ENCODE measurements at places on chromosomes 13 and 19.

DNA sequence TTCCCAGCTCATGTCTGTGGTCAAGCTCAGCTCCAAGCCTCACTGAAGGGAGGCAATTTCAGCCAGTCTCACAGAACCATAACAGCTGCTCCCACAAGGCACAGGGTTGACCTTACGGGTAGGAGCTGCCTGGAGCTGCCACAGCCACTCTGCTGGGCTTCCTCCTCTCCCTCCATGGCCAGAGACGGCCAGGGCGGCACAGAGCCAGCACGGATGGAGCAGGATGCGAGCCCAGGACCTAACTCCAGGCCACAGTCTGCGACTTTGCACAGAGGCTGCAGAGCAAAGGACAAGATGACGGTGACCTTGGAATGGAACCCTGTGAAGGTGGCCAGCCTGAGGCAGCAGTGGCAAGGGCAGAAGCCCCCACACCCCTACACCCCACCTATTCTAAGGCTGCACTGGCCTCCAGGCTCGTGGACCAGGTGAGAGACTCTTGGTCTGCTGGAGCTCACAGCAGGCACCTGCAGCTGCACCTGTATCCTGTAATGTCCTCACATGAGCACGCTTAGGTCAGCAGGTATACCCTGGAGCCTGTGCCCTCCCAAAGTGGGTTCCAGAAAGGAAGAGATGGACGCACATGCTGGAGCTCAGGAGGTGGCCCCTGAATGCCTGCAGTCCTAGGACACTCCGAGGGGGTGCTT lies 29.6 kb downstream of the ADPRHL1 start:
- no peak for DNase-seq

DNA sequence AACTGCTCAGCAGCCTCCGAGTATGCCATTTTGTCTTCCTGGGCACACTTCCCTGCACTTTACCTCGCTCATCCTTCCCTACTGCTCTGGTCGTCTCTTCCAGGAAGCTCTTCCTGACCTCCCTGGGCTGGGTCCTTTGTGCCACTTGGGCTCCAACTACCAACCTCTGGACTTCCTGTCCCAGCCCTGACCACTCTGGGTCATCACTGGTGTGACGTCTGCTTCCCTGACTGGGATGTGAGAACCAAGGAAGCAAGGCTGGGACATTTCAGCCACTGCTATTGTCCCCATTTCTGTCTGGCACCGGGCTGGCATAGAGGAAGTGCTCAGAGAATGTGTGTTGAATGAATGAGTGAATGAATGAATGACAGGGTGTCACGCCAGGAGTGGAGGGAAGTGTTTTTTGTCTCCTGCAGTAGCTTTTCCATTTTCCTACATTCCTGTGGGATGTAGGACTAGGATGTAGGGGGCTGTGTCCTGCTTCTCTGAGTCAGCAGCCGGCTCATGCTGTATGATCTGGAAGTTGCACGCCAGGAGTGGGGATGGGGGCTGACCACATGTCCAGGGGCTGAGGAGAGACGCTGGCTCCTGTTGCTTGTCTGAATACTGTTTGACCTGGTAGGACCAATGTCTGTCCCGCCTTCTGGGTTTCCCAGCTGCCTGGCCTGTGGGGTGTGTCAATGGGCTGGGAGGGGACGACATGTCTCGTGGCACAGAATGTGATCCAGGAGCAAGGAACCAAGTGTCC lies 14.7 kb downstream of the NOVA2 start:
- no peak for DNase-seq

DNA sequence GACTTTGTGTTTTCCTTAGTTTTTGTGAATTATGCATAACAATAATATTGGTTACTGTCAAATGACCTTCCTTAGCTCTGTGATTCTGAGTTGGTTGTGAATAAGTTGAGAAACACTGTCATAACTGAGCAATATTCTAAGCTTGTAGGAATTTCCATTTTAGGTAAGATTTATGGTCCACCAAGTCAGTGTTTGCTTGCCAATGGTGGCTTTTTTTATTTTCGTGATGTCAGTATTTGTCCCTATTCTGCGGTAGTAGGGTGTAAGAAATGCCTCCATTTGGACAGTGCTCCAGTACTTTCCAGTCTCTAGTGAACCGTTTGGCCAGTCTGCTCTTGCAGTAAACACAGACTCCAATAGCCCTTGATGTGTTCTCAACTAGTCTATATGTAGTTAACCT lies 94.7 kb downstream of the FRY start:
- DNase-seq: no peak

DNA sequence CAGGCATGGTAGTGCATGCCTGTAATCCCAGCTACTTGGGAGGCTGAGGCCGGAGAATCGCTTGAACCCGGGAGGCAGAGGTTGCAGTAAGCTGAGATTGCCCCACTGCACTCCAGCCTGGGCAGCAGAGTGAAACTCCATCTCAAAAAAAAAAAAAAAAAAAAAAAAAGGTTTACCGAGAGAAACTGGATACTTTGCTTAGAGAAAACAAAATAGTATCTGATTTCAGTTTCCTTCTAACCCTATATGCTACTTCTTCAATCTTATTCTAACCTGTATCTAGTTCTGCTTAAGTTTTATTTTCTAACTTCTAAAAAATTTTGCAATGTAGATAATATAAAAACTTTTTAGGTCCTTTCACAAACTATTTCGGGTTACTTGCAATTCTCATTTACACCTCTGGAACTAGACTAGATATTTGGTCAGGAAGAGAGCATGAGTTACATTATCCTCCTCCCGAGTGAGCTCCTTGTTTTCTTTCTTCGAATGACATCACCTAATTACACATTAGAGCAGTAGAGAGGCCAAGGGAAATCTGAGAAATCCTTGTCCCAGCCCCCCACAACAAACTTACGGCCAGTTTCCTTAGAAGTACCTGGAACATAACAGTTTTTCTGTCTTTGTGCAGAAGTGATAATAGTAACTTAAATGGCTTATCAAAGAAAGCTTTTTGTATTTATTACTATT lies 128.9 kb downstream of the B3GLCT start:
- peak; percentile 21 for DNase-seq

DNA sequence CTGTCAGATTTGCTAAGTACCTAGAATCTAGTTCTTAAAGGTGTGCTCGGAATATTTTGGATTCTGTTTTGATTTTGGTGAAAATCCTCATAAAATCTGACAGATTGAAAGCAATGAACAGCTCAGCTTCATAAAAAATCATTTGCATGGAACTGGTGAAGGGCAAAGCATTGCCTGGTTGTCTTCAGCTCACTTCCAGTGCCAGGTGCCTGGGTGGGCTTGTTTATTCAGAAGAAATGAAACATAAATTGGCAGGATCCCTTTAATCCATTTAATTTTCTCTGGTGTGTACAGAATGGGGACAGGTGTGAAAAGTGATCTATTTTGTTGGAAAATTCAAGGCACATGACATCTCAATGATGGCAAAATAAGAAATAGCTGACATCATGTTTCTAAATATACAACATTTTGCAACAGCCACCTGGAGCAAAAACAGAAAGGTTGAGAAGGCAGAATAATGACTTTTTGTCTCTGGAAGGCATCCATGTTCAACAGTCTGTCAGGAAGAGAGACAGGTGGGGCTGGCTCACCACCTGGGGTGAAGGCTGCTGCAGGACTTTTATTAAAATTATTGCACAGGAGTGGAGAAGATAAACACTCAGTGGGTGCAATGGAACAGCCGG lies 52.2 kb downstream of the RFC3 start:
- DNase-seq: peak; percentile 51

DNA sequence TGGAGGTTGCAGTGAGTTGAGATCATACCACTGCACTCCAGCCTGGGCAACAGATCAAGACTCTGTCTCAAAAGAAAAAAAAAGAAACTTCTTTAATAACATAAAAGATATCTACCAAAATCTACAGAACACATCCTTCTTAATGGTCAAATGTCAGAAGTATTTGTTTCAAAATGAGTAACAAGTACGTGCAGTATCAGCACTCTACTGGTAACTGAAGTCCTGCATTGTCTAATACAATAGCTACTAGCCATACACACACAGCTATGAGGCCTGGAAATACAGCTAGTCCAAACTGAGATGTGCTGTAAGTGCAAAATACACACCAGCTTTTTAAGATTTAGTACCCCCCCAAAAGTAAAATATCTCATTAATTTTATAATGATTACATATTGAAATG lies 88.1 kb downstream of the TSC22D1 start:
- no peak for DNase-seq

DNA sequence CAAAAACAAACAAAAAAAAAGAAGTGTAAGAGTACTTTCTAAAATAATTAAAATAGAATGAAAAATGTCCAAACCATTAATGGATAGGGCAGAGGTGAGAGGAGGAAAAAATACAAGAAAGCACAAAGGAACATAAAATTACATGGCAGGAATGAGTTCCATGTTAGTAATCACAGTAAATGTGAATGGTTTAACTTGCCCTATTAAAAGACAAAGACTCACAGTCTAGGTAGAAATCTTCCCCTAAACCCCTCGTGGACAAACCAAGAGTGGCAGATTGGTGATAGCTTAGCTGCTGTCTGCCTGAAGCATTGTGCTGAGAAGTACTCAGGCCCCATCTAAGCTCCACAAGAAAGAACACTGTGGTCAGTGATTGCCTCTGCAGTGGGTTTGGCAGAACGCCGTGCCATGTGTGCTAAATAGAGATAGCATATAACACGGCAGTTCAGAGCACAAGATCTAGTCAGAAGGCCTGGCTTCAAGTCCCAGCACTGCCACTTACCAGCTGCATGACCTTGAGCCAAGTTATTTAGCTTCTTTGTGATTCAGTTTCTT lies 103.5 kb downstream of the DPF1 start:
- DNase-seq: no peak

- no peak for DNase-seq
These were observed 187.2 kb downstream of the EFNB2 start for GRCh38 chr13:106348075-106348840.

- no peak for DNase-seq
These were observed 4.2 kb downstream of the DHX34 start for GRCh38 chr19:47353307-47353712.

DNA sequence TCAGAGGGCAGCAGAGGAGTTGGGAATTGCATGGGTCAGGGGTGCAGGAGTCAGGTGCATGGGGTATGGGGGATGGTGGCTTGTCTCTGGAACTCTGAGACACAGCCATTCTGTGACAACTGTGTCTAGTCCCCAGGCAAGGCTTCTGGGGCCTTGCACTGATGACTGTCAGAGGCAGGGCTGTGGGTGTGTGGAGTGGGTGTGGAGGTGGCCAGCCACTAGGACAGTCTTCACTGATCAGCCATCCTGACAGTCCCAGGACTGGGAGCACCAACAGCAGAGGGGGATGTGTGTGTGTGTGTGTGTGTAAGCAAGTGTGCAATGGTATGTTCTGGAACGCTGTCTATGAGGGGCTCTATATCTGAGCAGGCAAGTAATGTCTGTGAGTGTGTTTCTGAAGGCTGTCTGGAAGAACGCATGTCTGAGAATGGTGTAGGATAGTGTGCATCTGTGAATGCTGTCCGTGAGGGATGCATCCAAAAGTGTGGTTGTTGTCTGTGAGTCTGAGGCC lies 5.4 kb downstream of the NUMBL start:
- DNase-seq: no peak

- peak; percentile 36 for DNase-seq
These were observed at the start of gene ZNF709 for GRCh38 chr19:12484371-12485051. Gene ZNF709, minus strand, starts transcription at chr19:12484816. Its CDS starts 159 bp downstream, at chr19:12484657.

GRCh38 chr19:14916848-14917247 lies 24.4 kb upstream of the OR7C2 start:
- no peak for DNase-seq

DNA sequence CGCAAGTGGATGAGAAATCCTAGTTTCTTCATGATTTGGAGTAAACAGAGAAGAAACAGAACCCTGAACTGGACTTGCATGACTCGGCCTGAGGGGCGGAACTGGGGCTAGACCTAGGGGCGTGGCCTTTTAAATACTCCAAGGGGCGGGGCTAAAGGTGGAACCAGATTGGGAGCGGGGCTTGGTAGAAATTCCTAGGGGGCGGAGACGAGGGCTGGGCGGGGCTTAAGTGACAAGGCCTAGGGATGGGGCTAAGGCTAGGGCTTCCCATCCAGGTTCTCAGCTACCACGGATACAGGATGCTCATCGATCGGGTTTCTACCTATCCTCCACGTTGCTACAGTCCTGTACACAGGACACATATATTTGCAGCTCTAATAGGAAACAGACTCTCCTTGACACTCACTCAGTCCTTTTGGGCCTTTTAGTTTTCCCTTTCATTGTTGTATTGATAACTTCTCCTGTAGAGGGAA lies 372 bp upstream of the ZNF699 start:
- DNase-seq: peak; percentile 77

DNA sequence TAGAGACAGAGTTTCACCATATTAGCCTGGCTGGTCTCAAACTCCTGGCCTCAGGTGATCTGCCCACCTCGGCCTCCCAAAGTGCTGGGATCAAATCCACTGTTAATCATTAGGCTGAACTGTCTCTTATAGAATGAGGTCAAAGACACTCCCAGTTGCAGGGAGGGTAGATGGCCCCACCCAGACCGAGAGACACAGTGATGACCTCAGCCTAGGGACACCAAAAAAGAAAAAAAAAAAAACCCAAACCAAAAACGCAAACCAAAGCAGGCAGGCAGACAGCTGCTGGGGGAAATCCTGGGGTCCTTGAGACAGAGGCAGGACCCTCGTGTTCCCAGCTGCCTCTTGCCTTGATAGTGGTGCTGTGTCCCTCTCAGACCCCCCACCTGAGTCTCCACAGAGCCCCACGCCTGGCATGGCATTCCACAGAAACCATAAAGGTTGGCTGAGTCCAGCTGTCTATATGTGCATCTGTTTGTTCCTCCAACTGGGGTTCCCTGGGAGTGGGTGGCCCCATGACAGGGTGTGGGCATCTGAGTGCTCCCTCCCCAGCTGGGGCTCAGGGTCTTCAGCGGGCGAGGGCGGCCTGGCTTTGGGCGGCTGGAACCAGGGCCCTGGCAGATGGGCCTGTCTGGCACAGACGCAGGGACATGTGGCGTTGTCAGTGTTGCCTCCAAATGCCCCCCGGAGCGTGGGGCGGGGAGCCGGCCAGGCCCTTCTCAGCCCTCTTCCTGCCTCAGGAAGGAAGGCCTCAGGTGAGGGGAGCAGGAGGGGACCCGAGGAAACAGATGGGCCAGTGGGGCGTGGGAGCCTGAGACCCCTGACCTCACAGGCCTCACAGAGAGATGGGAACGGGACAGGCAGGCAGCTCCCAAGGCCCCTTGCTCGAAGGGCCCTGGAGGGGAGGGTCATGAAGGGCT lies 5.2 kb downstream of the DAND5 start:
- DNase-seq: no peak
